ENCODE measurements at places on chromosomes 7 and 10.
A peak's percentile ranks its signal among the peaks of the same experiment; 100 is the strongest.

GRCh38 chr7:22667562-22668239, 59.3 kb upstream of the IL6 start:
- DNase-seq, result peak; percentile 62

GRCh38 chr7:34417781-34418180, 240.2 kb upstream of the NPSR1 start:
- DNase-seq, result no peak

DNA sequence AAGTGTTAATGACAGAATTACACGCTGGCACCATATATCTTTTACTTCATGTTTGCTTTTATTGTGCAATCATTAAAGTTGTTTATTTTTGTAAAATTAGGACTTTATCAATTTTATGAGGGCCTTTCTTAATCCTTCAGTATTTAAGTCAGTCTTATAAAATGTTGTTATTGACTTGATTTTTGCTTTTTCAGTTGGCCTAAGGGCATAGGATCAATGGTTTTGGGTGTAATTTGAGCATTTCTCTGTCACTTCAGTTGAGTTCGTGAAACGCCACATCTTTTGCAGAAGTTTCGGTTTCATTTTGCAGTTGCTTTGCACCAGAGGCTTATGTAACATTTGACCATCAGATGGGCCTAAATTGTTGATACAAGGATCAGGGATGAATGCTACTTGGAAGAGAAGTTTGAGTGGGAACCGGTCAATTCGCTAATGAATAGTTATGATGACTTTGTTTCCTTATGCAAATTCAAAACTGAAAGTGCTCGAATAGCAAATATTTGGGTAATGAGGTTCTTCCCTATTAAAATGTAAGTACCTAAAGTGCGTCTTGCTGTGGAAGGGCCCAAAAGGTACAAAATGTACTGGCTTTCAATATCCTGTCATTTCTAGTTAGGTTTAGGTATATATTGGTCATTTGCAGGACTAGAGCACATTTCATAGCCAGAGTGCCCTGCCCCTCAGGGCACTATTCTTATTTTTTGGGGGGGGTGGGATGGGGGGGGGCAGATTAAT, 340.9 kb downstream of the LRMDA start:
- no peak for DNase-seq

DNA sequence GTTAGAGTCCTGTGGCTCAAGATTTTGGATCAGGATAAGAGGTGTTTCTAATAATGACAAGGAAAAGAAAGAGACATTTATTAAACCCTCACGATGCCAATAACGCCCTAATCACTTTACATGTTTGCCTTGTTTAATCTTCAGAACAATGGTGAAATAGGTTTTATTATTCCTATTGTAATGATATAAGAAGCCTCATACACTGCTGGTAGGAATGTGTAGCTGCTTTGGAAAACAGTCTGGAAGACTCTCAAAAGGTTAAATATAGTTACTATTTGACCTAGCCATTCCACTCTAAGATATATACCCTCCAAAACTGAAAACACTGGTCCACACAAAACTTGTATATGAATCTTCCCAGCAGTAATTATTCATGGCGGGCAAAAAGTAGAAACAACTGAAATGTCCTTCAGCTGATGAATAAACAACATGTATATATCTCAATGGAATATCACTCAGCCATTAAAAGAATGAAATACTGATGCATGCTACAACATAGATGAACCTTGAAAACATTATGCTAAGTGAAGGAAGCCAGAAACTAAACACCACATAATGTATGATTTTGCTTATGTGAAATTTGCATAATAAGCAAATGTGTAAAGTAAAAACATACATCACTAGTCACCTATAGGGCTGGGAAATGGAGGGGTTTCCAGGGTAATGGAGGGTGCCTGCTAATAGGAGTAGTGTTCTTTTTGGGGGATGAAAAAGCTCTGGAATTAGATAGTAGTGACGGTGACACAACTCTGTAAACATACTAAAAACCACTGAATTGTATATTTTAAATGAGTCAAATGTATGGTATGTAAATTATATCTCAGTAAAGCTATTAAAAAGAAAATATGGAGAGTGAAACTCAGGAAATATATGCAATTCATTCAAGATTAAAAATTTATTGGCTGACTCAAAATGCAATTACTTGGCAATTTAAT, 76.9 kb upstream of the ANK3 start:
- DNase-seq, result no peak

DNA sequence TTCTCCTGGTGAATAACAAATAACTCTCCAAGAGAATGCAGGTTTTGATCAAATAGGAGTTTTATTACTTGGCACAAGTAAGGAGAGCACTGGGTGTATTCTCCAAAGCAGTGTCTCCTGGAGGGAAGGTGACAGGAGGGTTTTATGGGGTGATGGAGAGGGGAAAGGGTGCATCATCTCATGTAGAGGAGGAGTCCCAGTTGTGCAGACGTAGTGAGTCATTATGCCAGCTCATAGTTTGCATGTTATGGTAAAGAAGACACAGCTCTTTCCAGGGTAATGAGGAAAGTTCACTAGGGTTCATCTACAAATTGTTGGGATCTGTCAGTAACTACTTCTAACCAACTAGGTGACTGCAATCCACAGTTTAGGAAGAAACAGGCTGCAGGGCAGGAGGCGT, 347.9 kb upstream of the MEOX2 start:
- no peak for DNase-seq

DNA sequence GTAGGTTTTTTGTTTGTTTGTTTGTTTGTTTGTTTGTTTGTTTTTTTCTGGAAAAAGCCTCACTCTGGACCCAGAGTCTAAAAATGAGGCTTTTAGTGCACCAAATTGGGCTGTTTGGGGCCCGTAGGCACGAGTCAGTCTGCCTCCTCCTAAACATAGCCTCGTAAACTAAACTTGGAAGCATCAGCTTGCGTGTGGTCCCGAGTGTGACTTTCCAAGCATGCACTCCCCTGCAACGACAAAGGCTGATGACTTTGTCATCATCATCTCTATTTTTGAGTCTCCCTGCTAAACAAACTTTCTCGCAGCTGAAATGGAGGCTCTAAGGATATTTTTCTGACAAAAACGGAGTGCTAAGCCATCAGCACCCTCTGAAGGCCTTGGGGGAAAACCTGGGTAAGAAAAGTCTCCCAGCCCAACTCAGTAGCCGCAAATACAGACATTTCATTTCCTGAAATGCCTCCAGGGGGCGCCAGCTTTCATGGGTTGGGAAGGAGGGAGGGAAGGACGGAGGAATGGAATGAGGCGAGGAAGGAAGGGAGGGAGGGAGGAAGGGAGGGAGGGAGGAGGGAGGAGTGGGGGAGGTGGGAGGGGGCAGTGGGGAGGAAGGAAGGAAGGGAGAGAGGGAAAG, 245.9 kb downstream of the KCNMA1 start:
- peak; percentile 81 for DNase-seq

GRCh38 chr7:123241809-123242208, 42.0 kb upstream of the SLC13A1 start:
- DNase-seq, result no peak

DNA sequence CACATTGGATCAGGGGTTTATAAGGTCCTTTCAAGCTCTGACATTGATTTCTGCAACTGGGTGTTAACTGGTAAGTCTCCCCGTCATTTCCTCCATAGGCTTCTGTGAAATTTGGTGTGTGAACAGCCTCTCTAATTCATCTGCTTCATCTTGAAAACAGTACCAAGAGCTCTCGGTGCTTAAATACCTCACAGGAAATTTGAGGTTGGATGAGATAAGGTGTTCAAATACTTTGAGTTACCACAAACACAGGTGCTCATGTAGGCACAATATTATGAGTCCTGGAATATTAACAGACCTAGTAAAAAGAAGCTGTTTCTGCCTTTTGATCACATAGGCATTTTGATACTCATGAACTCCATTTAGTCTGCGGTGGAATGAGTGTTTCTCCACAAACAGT, 85.2 kb downstream of the RTKN2 start:
- peak; percentile 34 for DNase-seq

- no peak for DNase-seq
These were observed 8.4 kb upstream of the BMPR1A start for GRCh38 chr10:86747796-86748581.

DNA sequence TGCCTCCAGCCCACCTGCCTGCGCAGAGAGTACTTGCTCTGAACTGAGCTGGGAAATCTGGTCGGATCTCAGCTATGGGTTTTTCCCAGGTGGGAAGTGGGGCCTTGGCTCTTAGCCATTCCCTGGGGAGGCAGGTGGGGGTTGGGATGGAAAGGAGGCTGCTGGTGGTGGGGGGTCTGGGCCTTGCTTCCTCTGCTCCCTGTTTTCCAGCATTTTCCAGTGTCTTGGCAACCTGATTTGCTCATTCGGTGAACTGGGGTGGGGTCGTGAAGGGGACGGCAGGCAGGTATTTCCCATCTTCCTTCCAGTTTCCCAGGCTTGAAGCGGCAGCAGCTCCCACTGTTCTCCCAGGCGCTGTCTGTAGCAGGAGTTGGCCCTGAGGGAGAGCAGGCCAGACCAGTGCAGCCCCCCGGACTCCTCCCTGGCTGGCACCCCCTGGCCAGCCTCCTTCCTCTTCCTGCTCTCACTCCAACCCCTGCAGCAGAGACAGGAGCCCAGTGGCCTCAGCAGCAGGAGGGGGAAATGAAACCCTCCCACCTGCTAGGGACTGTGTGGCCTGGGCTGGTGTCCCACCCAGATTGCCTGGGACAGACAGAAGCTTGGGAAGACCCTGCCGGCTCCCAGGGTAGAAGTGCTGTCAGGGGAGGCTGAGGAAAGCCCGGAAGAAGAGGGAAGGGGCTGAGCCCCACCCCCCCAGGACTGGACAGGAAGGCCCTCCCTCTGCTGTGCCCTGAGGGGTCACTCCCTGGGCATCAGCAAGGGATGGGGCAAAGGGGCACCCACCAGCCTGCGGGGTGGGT, 6.6 kb downstream of the TRIM8 start:
- DNase-seq, result no peak

DNA sequence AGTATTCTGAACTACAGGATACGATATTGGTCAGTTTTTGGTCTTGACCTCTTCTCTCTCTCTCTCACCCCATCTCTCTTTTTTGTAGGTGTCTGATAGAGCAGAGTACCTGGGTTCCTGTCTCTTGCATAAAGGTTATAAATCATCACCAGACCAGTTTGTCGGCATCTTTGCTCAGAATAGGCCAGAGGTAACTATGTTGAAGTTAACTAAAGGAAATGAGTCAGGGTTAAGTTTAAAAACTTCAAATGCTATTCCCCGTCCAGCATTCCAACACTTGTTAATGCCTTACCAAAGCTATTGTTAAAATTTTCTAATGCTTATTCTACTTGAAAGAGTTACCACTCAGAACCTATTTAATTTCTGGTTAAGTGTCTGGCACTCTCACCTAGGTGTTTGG, 30.7 kb downstream of the ACSL5 start:
- peak; percentile 30 for DNase-seq

- DNase-seq, result no peak
These were observed 40.1 kb downstream of the LYZL1 start for GRCh38 chr10:29328983-29329382.

GRCh38 chr7:101636822-101637623, 7.9 kb upstream of the MYL10 start:
- no peak for DNase-seq

GRCh38 chr7:146008293-146008692, 108.3 kb upstream of the CNTNAP2 start:
- no peak for DNase-seq

GRCh38 chr7:157995815-157996214, 591.8 kb downstream of the PTPRN2 start:
- DNase-seq, result no peak

GRCh38 chr10:70267161-70267933, 16.5 kb downstream of the NPFFR1 start:
- DNase-seq, result peak; percentile 45

GRCh38 chr7:80619741-80620140, 18.7 kb upstream of the CD36 start:
- no peak for DNase-seq

GRCh38 chr7:117588352-117588794, 108.5 kb downstream of the CFTR start:
- DNase-seq, result peak; percentile 75

GRCh38 chr10:48517911-48518811, 86.7 kb downstream of the ARHGAP22 start:
- no peak for DNase-seq

- DNase-seq, result no peak
These were observed 61.7 kb downstream of the MAP3K8 start for GRCh38 chr10:30495687-30496086.

- DNase-seq, result no peak
These were observed 28.4 kb upstream of the CRHR2 start for GRCh38 chr7:30710669-30711068.

DNA sequence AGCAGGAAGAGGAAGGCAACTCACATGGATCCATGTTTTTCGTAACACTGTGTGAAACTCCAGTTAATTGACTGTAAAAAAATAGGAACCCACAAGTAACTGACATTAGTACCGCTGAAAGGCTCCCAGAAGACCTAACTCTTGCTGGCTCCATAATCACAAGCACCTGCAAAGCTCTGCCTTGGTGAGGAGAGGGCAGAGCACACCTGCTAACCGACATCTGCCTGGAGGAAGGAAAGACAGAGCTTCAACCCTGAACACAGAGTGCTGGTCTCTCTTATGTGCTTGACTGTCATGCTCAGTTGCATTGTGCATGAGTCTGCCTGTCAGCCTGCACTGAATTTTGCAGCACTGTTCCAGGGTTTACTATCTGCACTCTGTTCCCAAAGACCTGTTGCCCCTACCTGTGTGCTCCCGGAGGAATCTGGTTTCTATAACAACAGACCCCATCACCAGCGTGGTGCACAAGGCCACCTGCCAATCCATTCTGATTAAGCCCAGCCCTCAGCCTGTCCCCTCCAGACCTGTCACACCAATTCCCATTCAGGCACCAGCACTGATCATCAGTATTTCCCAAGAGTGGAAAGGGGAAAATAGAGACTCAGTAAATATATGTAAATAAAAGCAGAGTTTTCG, 63.1 kb upstream of the ANKRD1 start:
- no peak for DNase-seq

DNA sequence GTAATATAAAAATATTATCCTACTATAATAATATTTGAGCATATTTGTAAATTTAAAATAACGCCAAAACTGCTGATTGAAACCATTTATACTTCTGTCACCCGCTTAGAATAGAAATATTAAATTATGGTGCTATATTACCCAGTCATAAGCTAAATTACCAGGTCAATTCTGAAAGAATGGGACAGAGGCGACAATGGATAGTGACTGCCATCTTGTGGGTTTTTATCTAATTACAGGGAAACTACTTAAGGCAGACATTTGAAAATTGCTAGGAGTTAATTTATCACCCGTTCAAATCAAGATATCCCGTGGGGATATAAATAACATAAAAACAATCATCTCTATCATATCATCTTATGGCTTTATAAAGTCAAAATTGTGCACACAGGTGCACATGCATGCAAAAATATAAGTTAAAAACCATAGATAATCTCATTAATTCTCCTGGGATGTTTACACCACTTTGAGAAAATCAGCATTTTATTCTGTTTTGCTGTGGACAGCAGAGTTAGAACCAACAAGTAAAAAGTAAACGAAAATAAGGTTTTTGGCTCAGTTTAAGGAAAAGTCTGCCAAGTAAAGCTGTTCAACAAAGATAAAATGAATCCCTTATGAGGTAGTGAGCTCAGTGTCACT, 41.3 kb upstream of the HPSE2 start:
- no peak for DNase-seq
